HFF-Myc (cell line): ENCODE measurements at places on chromosomes 3 and 15.

- no peak for DNase-seq
Measured at GRCh38 chr3:195240171-195240701, 30.7 kb downstream of the XXYLT1 start.

- no peak for DNase-seq
Measured at GRCh38 chr15:58247855-58248842, 110.0 kb downstream of the AQP9 start.

DNA sequence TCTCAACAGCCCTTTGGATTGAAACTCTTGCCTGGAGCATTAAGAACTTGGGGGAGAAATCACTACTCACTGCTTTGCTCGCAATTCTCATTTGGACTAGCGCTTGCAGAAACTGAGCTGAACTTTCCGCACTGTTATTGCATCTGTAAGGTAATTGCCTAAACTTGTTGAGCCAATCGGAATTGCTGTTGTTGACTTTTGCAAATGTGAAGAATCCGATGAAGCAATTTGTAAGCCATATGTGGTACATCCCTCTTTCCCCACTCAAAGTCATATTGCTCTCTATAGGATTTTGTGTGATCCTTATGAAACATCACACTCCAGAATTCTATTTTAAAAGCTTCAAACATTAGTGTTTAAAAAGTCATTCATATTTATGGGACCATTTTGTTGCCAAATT is 191.7 kb upstream of the GBE1 start:
- no peak for DNase-seq

- DNase-seq = no peak
Measured at GRCh38 chr3:135033737-135034136, 238.7 kb downstream of the EPHB1 start.

GRCh38 chr3:195086341-195086740 is 184.6 kb downstream of the XXYLT1 start:
- no peak for DNase-seq

- no peak for DNase-seq
Measured at GRCh38 chr3:133834621-133835417, 29.2 kb downstream of the SRPRB start.

DNA sequence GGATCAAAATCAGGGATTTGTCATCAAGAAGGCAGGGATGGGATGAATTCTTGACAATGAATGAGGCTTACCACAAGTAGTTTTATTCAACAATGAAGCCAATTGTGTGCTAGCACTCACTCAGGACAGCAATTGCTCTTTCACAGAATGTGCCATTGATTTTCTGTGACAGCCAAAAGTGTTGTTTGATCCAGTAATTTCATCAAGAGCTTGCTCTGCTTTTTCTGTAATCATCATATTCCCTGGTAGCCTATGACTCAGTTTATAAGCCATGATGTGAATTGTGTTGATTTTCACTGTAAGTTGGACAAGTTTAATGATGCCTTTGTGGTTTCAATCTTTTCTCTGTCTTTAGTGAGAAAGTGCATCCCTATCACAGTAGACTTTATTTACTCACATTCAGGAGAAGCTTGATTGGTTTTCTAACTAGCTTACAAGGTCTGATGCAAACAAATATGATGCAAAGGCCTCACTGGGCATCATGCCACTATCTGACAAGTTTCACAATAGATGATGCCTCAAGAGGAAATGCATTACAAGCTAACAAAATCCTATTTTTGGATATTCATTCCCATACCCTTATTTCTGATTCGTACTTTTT is 13.6 kb upstream of the CSRNP1 start:
- DNase-seq = no peak

DNA sequence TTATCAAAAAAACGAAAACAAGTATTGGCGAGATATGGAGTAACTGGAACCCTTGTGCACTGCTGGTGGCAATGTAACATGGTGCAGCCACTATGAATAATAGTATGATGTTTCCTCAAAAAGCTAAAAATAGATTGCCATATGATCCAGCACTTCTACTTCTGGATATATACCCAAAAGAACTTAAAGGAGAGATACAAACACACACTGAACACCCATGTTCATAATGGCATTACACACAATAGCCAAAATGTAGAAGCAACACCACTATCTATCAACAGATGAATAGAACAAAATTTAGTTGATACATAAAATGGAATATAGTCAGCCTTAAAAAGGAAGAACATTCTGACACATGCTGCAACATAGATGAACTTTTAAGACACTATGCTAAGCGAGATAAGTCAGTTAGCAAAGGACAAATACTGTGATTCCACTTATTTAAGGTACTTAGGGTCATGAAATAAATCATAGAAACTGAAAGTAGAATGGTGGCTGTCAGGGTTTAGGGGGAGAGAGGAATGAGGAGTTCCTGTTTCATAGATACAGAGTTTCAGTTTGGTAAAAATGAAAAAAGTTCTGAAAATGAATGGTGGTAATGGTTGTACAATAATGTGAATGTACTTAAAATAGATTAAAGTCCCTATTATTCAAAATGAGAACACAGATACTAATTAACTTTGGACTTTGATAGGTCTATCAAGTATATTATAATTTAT is 59.4 kb upstream of the IMPG2 start:
- DNase-seq = no peak

DNA sequence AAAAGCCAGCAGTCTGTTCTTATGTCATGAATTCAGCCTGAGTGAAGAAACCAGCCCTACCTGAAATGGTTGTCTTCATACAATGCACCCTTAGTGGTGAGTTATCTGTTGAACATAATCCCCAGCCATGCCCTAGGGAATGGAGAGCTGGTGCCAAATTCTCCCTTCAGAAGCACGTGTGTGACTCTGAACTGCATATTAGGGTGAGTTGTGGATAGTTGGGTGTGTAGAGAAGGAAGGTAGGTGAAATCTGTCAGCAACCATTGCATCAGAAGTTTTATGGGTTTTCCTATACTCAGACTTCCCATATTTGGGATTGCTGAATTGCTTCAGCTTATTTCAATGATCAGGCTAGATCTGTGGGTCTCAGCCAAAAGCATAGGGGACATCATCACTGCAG is 46.5 kb upstream of the TP63 start:
- DNase-seq = no peak
